ENCODE measurements at places on chromosomes 6 and 20. TPM values are rescaled to one million over a fixed set of nuclear protein-coding genes. Genes with fewer than 3 reads are reported as not detected.
A peak's percentile ranks its signal among the peaks of the same experiment; 100 is the strongest.

The HMGCLL1 gene
- 0.13 TPM for total RNA-seq

The CDSN gene
- total RNA-seq: not detected

The FAM83B gene
- 0.09 TPM for total RNA-seq

The MPIG6B gene
- not detected for total RNA-seq

DNA sequence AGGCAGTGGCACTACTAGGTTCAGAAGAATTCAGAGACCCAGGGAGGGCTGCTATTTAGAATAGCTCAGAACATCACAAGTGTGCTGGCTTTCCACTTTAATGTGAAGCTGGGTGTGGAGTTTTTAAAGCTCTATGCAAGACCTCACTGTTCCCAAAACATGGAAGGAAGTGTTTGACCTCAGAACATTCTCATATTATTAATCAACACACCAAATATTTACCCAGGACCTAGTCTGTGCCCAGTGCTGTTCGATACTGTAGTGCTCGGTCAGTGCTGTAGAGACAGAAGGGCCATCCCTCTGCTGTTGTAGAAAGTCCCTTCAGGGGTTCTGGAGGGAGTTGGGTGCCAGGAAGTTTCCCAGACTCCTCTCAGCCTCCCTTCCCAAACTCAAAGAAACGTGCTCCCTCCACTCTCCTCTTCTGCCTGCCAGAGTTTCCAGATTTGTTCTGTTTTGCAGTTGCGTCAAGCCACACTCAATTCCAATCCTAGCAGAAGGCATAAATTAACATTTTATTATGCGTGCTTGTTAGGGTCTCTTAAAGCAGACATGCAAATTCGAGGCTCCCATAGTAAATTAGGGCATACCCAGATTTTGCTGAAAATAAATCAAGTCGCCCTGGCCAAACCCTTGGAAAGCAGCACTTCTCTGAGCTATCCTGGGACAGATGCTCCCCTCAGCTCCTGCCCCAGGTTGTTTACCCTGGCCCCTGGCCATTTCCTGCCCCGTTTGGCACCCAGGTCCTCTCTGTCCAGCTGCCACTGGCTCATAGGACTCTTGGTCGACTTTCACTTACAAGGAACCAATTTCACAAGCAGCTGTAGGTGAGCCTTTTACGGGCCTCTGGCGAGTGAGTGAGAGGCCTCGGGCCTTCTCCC, 248.6 kb downstream of the HIVEP2 start:
- H3K27ac ChIP-seq: no peak overlapping the region
- H3K4me1 ChIP-seq: peaks cover 30% of the 10 kb centered on the region
- H3K36me3 ChIP-seq: no peaks in the 10 kb centered on the region
- peak; percentile 86 for DNase-seq
- H3K27me3 ChIP-seq: no peaks in the 10 kb centered on the region
